ENCODE measurements at places on chromosomes 3 and 15.

GRCh38 chr3:170473358-170473757 lies 54.7 kb downstream of the CLDN11 start:
- DNase-seq: no peak

- DNase-seq: no peak
Measured at GRCh38 chr3:61583890-61584875, 22.8 kb downstream of the PTPRG start.

DNA sequence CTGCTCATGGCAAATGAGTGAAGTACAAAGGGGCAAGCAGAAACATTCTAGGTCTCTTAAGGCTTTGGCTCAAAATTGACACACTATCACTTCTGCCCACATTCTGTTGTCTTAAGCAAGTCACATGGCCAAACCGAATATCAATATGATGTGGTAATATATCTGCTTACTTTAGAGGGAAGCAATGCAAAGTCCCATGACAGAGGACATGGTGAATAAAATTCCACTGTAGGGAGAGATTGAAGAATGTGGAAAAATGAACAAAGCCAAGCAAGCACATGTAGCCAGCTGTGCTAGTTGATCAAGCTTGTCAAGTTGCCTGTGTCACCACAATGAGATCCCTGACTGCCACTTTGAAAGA lies 11.2 kb upstream of the TBC1D5 start:
- DNase-seq: no peak

DNA sequence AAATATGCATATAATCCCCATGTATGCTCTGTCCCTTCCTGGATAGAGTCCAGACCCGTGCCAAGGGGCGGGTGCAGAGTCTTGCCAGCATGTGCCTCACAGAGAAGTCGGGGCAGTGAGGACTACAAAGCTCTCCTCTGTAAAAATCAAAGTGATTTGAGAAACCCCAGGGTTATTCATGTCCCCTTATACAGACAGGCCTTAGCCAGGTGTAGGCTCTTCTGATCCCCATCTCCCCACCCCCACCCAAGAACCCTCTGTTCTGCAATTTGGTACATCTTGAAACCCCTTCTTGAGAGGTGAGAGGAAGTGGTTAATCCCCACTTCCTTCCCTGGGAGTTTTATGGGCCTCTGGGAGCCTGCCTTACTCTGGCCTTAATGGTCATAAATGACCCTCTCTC lies 24.7 kb downstream of the TRIM71 start:
- no peak for DNase-seq

DNA sequence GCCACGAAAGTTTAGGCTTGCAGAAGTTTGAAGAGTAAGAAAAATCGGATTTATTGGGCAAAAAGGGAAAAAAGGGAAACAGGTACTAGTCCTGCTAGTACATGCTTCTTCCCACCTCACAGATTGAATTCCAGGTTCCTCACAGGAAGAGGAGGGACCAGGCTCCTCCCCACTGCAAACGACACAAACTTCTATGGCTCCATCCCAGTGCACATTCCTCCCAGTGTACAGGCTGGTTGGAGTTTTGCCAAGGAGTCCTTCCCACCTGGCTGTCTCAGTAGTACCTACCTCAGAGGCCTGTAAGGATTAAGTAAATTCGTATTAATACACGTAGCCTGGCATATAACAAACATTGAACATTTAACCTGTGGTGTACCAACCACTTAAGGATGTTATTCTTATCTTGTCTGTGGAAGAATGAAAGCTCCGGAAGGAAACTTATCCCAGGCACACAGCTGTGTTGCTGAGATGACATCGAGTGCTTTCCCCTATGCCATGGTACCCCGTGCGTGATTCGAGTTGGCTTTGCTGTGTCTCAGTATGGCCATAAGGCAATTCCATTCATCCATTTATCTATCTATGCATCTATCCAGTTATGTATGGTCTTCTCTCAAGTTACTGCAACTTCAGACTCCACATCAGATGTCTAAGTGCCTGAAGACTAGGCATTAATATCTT lies 294.3 kb downstream of the LRTM1 start:
- DNase-seq: no peak

DNA sequence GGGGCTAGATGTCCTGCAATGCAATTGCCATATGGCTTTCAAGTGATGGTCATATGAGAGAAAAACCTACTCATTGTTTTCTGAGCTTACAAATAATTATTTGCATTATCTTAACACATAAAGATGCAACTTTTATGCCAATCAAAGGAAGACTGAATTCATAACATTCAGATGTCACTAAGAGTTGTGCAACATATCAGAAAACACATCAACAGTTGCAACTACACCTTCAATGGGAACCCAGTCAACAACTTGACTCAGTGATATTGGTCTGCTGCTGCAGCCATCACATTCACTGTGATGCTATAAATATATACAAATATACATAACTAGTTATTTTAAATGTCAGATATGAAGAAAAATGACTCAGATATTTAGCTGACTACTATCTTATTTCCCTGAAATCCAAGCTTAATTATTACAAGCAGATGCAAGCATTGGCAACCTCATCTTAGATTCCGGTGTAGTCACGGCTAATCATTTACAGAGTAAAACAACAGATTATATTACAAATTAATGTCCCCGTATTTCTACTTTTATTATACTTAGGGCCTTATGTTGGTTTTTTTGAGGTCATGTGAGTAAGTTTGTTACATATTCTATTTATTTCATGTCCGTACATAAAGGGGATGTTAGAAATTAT lies 23.7 kb downstream of the CNTN3 start:
- DNase-seq: no peak

- DNase-seq: no peak
Measured at GRCh38 chr15:79844221-79844620, 52.6 kb downstream of the MTHFS start.

- no peak for DNase-seq
Measured at GRCh38 chr3:15291589-15292541, 40.5 kb downstream of the SH3BP5 start.

DNA sequence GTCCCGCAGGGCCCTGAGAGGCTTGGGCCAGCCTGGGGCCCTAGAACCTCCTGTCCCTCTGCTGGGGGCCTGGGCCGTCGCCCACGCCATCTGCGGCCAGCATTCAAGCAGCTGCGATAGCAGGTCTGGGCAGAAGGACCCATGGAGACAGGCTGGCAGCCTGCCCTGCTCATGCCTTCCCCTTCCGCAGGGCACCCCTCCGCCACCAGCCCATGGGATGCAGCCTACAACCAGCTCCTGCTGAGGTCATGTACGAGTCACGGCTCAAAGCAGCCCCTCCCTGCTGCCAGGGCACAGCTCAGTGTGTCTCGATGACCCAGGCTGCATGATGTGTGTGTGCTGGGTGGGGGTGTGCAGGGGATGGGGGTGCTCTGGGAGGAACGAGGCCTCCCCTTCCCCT lies 27.8 kb downstream of the DUSP7 start:
- DNase-seq: no peak

- no peak for DNase-seq
Measured at GRCh38 chr3:71180524-71180923, 403.0 kb downstream of the FOXP1 start.

DNA sequence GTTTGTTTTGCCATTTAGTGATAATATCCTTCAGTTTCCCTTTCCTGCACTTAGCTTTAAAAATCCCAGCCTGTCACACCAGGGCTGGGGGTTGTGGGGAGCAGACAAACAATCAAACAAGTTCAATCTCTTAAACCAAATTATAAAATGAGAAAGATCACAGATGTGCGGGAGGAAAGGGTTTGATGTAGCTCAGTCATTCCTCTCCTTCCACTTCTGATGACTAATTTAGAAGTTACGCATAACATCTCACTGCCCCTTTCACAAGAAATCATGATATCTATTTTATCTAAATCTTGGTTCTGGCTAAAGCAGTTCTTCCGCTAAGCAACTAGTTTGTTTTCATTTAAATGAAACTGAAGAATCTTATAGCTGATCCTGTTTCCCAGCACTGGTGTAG lies 34.1 kb upstream of the ATG7 start:
- DNase-seq: peak; percentile 88

DNA sequence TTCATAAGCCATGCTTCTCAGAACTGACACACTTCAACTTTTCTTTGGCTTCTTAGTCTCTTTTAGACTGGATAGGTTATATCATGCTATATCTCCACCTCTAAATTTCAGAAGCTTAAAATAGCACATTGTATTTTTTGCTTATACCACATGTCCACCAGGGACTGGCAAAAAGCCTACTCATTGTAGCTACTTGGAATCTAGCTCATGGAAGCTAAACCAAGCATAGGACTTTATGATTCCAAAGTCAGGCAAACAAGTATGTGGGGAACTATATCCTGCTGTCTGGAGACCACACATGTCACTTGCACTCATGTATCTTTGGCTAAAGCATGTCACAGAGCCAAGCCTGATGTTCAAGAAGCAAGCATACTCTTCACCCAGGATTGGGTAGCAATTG lies 245.0 kb upstream of the RASGRP1 start:
- DNase-seq: no peak

- DNase-seq: no peak
Measured at GRCh38 chr3:20375302-20375701, 189.3 kb upstream of the SGO1 start.

DNA sequence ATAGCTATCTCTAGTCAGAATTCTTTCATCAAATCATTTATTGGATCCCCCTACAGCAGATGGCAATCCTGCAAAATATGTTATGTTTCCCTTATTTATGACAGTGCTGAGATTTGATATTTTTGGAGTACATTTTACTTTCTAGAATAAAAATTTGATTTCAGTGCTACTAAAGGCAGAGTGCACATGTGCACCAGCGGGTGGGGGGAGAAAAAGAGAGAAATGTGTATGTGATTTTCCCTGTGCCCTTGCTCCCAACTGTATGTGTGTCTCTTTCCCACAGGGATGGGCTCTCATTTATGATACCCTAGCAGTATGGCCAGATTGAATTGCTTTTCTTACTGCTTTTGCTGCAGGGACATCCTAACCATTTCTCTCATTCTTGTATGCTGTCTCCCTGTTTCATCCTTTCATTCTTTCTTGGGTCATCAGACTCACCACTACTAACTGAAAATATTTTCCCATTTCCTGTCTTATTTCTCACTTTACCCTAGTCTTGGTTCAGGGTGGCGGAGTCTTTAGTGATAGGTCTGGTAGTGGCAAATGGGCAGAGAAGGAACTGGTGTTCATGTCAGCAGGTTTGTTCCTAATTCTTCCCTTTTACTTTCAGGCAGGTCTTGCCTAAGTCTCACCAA lies 140.7 kb downstream of the TCF12 start:
- DNase-seq: no peak

DNA sequence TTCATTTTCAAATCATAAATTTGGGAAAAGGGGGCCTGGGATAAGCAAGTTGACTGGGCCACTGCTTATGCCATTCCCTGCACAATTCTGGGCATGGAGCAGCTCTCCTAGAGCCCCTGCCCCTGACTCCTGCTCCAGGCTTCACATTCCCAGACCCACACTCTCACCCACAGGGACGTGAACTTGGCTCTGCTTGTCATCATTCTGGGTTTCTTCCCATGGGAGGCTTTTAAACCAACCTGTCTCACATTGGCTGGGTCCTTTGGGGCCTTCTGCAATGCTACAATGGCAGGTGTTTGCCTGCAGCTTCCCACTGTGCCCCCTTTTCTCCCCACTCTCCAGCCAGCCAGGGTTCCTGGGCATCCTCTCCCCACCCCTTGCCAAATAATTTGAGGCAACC lies 49.1 kb downstream of the CYP19A1 start:
- DNase-seq: no peak

DNA sequence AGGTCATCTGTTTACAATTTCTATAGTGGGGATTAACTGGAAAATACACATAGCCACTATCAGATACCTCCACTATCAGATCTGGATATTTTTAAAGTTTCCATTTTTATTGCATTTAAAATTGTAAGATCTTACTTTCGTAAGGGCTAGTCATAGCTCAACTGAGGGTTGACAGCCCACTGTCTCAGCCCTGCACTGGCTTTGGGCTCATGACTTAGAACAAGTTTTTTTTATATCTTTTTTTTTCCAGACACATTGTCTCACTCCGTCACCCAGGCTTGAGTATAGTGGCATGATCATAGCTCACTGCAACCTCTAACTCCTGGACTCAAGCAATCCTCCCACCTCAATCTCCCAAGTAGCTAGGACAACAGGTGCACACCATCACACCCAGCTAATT lies 48.8 kb upstream of the DNAJC13 start:
- no peak for DNase-seq

GRCh38 chr3:173615661-173616060 lies 218.1 kb downstream of the NLGN1 start:
- DNase-seq: no peak

GRCh38 chr15:70267879-70268278 lies 170.2 kb upstream of the TLE3 start:
- no peak for DNase-seq

GRCh38 chr15:93649691-93650235 lies 560.8 kb upstream of the RGMA start:
- no peak for DNase-seq

DNA sequence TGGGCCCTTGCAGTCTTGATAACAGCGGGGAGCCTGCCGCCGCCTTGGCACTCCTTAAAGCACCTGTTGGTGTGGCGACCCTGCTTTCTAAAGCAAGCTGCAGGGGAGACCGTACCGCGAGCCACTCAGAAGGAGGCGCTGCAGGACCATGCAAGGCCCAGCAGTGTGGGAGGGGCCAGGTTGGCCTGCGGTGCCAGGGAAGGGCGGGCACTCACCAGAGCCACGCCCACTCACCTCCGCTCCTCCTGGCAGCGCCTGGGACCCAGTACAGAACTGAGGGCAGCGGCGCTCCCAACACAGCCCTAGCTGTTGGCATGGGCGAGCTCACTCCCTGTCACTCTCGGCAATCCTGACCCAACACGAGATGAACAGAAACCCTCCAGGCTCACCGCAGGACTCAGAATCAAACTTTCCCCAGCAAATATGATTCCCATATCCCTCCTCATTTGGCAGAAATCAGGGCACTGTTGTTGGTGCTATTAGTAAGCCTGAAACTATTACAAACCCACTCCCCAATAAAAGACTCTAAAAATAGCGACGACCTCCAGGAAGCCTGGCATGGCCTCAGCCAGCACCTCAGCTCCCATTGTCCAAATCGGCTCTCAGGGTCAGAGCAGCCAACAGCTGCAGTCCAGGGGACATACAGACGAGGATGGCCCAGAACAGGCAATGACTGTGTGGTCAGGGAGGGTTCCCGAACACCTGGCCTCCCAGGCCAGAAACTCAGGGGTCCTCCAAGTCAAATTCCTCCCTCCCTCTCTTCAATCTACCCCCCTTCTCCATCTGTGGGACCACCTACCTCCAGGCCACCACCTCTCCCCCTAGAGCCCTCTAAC lies 77.2 kb downstream of the TBC1D2B start:
- DNase-seq: no peak

GRCh38 chr3:42162462-42162861 lies 71.3 kb downstream of the TRAK1 start:
- DNase-seq: no peak
